ENCODE measurements at places on chromosomes 13 and 19.

DNA sequence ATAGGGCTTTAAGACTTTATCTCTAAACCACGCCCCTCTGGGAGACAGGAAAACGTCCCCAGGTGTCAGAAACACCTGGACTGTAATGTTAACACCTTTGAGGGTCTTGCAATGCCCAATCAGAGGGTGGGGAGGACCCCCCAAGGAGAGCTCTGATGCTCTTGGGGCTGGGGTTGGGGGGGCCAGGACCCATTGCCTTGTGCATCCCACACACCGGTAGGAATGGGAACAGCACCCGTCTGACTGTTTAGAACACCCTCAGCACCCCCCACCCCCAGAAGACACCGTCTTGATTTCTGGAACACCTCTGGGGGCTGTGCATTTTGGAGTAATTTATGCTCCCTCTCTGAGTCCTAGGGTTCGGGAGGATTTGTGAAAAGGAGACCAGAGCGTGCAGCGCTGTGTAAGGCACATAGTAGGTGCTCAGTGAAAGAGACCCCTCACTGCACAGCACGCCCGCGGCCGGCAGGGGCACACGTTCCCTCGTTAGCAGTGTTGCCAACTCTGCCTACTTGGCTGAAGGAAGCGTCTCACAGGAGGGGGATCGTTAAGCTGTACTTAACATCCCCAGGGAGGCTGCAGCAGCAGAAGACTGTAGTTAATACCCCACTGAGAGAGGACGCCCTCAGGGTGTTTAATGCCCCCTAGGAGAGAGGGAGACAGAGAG lies 2.8 kb upstream of the ERFL start:
- no peak for DNase-seq

- no peak for DNase-seq
Observed at GRCh38 chr13:28322256-28322905, 172.5 kb downstream of the FLT1 start.

- no peak for DNase-seq
Observed at GRCh38 chr19:48925240-48925843, 8.2 kb upstream of the DHDH start.

- DNase-seq, result no peak
Observed at GRCh38 chr19:51227326-51227725, 2.4 kb downstream of the CD33 start.

DNA sequence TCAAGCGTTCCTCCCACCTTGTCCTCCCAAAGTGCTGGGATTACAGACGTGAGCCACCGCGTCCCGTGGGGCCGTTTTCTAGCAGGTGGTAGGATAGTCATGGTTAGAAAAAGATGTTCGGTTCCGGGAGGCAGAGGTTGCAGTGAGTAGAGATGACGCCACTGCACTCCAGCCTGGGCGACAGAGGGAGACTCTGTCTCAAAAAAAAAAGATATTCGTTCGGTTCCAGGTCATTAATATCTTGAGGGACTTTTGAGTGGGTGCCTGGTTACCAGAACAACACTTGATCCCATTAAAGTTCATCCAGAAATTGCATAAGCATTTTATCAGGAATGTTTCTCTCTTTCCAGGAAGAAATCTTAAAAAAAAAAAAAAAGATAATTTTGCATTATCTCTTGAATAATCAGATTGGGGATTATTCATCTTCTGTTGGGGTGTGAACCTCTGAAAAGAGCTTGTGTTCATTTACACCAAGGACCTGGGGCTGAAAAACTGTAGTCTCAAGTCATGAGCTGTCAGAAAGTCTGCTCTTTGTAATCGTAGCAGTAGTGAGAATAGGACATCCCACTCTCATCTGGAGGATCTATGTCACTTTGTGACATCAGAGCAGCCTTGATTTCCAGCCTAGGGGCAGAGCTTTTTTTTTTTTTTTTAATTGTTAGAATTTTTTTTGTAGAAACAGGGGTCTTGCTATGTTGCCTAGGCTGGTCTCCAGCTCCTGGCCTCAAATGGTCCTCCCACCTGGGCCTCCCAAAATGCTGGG lies 1.0 kb upstream of the ETHE1 start:
- no peak for DNase-seq

DNA sequence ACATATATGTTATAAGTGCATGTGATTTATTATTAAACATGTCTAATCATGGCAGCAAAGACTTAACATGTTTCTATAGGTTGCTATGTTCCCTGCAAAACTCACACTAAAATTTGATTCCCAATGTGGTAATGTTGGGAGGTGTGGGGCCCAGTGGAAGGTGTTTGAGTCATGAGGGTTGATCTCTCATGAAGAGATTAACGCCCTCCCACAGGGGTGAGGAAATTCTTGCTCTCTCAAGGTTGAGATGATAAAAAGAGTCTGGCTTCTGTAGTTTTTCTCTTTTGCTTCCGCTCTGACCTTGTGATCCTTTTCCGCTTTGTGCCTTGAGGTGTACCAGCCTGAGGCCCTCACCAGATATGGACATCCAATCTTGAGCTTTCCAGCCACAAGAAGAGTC lies 737.5 kb upstream of the SLITRK5 start:
- no peak for DNase-seq

DNA sequence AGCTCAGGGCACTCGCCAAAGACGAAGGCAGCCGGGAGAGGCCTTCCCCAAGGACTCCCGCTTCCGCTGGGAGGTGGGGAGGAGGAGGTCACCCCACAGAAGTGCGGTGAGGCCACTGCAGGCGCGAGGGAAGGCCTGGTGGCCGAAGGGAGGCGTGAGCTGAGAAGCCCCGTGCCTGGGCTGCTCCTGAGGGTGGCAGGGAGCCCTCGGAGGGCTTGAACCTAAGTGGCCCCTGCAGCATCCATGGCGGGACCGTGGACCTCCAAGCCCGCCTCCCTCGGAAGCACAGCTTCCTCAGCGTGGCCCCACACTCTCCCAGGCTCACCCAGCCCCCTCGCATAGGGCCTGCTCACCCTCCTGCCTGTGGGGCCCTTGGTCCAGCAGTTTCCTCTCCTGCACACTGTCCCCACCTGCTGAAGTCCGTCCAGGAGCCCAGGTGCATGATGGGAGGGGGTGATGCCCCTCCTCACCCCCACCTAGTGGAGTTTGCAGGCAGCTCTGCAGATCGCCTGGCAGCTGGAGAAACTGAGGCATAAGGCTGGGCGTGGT lies 25.9 kb downstream of the EFNA2 start:
- no peak for DNase-seq

- DNase-seq, result no peak
Observed at GRCh38 chr19:49869009-49869483, 1.7 kb upstream of the PNKP start.

- DNase-seq, result no peak
Observed at GRCh38 chr13:23866420-23867026, 22.7 kb downstream of the MIPEP start.

DNA sequence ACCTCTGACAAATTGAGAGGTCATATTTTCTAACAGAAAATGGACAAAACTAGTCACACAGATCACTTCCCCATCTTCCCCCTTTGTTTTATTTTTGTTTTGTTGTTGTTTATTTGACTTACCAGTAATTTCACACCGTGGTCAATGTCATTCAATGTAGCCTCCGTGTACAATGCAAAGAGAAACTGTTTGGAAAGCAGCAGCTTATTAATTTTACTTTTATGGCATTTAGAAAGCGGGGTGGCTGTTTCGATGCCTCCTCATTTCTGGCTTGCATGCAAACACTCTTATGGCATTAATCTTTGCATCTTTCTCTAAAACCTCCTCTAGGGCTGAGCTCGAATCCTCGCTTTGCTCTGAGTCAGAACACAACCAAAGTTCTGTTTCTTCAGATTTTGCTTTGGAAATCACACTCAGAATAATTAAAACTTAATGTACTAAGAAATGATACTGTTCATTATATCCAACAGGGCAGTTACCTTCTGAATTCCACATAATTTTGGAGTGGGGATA lies 77.0 kb downstream of the ZNF536 start:
- DNase-seq, result no peak

- DNase-seq, result no peak
Observed at GRCh38 chr13:77919246-77919920, 752 bp upstream of the EDNRB start.

DNA sequence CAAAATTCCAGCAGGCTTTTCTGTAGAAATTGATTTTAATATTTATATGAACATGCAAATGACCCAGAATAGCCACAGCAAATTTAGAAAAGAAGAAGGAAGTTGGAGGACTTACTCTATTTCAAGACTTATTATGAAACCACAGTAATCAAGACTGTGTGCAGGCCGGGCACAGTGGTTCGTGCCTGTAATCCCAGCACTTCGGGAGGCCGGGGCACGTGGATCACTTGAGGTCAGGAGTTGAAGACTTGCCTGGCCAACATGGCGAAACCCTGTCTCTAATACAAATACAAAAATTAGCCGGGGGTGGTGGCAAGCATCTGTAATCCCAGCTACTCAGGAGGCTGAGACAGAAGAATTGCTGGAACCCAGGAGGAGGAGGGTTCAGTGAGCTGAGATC lies 6.0 kb upstream of the FFAR2 start:
- no peak for DNase-seq

GRCh38 chr19:56866538-56866937 lies 26.0 kb upstream of the PEG3 start:
- DNase-seq, result no peak

DNA sequence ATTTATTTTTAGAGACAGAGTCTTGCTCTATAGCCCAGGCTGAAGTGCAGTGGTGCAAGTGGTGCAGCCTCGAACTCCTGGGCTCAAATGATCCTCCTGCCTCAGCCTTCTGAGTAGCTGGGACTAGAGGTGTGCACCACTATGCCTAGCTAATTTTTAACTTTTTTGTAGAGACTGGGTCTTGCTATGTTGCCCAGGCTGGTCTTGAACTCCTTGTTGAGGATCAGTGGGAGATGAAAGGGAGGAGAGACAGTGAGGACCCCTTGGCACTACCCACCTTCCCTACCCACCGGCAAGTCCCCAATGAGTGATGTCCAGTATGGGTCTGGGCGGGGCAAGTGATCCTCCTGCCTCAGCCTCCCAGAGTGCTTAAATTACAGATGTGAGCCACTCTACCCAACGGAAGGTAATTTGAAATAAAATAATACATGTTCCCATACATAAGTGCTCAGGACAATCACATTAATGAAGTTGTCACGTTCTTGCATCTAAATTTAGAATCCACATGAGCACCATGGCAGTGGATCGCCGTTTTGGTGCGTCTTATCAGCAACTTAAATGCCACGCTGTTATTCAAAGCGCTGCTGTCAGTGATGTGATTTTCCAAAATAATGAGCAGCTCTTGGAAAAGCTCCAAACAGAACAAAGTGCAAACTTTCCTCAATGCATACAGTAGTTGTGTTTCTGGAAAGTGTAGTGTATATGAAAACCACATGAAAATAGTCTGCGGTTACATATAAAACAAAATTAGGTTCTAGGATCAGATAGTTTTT lies 5.9 kb upstream of the ARL11 start:
- no peak for DNase-seq

DNA sequence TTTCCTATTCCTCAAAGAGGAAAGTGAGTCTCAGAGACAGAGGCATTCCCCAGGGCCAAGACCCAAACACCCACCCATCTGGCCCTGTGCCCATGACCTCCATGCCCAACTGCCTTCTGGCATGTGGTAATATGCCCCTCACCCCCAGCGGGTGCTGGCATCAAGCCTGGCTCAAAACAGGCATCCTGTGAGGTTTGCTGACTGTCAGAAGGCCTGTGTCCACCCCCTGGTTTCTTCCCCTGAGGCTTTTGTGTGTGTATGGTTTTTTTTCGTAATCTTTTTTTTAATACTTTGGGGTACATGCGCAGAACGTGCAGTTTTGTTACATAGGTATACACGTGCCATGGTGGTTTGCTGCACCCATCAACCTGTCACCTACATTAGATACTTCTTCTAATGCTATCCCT lies 7.6 kb upstream of the KANK2 start:
- no peak for DNase-seq

DNA sequence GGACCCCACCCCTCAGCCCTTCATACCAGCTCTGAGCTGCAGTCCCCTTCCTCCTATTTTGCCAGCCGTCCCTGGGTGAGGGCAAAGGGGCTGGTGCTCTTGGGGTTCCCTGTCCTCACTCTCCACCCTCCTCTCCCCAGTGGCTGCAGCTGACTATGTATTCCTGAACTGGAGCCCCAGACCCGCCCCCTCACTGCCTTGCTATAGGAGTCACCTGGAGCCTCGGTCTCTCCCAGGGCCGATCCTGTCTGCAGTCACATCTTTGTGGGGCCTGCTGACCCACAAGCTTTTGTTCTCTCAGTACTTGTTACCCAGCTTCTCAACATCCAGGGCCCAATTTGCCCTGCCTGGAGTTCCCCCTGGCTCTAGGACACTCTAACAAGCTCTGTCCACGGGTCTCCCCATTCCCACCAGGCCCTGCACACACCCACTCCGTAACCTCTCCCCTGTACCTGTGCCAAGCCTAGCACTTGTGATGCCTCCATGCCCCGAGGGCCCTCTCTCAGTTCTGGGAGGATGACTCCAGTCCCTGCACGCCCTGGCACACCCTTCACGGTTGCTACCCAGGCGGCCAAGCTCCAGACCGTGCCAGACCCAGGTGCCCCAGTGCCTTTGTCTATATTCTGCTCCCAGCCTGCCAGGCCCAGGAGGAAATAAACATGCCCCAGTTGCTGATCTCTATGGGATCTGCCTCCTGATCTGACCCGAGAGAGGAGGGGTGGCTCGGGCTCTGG lies 2.4 kb downstream of the COX7A1 start:
- no peak for DNase-seq

DNA sequence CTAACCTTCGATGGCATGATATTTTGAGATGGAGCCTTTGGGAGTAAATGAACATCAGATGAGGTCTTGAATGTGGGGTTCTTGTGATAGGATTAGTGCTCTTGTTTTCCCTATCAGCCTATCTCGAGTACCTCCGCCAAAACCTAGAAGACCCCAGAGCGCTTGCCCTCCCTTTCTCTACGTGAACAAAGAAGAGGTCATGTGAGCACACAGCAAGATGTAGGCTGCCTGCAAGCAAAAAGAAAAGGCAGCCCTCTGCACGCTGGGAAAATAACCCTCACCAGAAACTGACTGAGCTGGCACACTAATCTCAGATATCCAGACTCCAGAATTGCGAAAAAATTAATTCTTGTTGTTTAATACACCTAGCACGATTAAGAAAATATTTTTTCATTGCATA lies 799.8 kb upstream of the SLC10A2 start:
- no peak for DNase-seq

DNA sequence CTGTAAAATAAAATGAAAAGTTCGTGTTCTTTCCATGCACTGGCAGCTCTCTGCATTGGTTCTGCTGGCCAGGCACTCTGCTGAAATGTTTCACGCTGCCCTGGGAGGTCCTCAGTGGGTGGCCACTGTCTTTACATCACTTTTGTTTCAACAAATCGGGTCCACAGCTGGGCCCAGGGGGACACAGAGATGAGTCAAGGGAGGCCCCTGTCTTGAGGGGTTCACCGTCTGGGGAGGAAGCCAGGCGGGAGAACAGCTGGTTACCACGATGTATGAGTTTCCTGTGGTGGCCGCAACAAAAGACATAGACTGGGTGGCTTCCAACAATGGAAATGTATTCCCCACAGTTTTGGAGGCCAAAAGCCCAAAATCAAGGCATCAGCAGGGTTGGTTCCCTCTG lies 5.1 kb upstream of the KLF2 start:
- DNase-seq, result no peak

DNA sequence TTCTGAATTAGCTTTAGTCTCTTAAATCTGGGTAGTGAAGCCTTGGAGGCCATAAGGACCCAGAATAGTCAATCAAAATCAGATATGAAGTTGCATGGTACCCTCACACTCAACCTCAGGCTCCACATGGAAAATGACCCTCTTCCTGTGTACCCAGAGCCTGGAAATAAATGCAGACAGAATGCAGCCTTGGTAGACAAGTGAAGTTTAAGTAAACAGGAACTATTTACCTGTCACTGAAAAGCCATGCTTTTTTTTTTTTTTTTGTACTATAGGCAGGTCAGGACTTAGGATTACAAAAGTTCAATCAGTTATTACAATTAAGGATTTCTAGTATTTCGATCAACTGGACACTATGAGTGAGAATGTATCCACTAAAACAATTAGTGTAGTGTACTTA lies 2654.2 kb upstream of the PCDH20 start:
- no peak for DNase-seq

Data from vagina (tissue), 2 donors.